ENCODE measurements at places on chromosomes 2 and 18.

GRCh38 chr2:30627151-30627550 lies 180.1 kb downstream of the CAPN13 start:
- no peak for DNase-seq

DNA sequence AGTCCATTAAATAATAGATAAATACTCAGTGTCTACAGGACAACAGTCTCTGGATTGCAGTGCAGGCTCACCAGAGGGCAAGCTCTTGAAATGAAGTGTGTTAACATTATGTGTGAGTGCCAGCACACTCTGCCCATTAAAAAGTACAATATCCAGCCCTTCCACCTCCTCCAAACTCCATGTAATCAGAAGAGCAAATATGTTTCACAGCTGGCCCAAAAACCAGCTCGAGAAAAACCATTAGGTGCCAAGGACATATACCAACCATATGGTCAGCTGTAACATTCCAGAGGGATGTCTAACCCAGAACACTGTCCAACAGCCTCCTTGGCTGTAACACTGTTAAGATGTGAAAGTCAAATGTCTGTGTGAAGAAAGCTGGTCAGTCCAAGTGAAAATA lies 112.2 kb downstream of the ZNF385B start:
- DNase-seq, result no peak

- DNase-seq, result no peak
Measured at GRCh38 chr2:222307143-222307756, 8.5 kb upstream of the PAX3 start.

- no peak for DNase-seq
Measured at GRCh38 chr2:183740241-183740640, 616.0 kb downstream of the NUP35 start.

DNA sequence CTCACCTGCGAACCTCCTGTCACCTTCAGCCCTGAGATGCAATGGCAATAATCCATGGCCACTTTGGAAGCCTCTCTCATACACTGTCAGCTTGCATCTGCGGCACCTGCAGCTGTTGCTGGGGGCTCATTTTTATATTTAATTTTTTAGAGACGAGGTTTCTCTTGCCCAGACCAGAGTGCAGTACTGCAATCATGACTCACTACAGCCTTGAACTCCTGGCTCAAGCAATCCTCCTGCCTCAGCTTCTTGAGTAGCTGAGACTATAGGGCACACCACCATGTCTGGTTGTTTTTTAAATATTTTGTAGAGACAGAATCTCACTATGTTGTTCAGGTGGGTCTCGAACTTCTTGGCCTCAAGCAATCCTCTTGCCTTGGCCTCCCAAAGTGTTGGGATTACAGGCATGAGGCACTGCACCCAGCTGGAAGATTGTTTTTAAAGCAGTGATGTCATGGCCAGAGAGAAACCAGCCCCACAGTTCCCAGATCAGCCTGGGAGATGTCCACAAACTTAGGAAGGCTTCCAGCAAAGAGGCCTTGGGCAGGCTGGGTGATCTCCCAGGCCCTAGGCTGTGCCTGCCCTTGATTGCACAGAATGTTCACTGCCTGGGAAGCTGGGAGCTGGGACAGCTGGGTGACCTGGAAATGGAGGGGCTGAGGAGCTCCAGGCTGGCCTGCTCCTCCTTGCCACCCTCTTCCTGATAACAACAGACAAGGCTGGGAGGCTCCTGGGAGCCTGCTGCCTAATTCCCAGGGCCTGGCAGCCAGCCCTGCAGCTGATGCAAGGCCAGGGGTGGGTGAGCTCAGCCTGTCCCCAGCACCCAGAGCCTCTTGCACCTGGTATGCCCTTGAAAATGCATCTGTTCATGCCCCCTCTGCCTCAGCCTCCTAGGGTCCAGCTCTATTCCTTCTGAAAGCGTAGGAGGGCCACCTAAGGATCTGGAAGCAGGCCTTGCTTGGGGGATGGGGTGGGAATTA lies 27.1 kb downstream of the SH2D6 start:
- no peak for DNase-seq

DNA sequence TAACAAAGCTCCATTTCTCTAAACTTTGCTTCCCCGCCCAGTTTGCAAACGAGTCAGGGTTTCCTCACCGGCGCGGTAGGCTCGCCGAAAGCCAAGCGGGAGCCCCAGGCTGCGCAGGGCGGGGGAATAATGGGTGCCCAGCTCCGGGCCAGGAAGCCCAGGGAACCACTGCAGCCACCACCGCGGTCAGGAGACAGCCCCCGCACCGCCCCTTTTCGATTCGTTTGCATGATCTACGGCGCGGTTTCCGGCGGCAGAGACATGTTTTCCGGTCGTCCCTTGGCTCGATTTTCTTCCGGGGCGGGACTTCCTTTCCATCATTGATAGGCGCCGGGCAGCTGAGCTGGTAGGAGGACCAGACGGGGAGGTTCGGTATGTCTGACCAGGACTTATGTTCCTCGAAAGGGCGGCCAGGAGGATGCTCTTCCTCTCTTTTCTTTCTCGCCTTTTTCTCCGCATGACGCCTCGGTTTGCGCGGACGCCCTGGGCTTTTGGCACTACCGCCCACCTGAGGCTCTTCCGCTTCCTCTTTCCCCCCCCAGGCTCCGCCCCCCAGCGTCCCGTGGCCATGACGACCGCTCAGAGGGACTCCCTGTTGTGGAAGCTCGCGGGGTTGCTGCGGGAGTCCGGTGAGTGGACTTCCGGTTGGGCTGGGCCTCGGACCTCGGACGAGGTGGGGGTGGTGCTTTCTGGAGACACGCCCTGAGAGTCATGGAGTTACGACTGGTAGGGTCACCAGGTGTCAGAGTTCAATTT lies at the start of gene STK11IP:
TSS of gene STK11IP (plus strand) at position 306 of the 756 bp plus-strand sequence. CDS start at position 569, 263 bp downstream.
- DNase-seq, result peak; percentile 82

- DNase-seq, result no peak
Measured at GRCh38 chr18:61572084-61572655, 238.9 kb downstream of the CDH20 start.

- no peak for DNase-seq
Measured at GRCh38 chr2:183614799-183615435, 490.7 kb downstream of the NUP35 start.

DNA sequence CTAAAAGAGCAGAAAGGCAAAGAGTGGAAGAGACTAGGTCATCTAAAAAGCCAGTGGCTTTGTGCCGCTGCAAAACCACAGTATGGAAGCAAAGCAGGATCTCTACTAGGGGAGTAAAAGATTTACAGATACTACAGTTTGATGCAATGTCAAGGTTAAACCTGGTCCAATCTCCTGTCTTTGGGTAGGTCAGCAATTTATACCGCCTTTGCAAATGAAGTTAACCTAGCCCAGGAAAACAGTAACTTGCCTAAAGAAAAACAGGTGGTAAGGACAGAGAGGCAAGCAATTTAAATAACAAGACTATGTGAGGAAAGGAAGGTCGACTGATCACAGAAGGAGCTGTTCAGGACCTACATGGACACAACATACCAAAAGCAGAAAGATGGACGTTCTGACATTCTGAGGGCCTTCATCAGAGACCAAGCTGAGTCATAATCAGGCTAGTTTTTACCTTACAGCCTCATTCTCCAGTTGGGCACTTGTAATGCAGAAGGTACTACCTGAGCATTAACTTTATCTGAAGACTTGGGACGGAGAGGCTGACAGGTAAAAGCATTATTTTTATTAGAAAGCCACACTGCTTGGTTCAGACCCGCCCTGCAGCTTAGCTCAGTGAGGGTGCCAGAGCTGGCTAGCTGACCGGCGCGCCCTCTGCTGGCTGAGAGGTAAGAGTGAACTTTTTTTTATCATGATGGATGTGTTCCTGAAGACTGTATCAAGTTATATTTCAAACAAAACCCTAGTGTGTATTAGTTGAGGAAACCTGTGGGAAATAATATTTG lies 15.9 kb downstream of the CDKL4 start:
- DNase-seq, result peak; percentile 71

DNA sequence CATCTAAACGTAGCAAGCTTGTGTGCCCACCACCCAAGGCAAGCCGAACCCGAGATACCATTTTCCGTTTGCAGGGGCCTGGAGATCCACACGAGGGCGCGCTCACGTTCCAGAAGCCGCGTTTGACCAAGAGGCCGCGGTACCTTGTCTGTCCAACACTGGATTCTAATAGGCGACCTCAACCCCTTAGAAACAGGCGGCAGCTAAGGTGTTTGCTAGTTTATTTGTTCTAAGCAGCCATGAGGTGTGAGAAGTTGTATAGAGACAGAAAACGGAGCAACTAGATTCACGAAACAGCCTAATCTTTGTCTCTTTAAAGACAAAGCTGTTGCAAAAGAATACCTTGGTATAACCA lies 4.2 kb downstream of the HOXD11 start:
- DNase-seq, result no peak

DNA sequence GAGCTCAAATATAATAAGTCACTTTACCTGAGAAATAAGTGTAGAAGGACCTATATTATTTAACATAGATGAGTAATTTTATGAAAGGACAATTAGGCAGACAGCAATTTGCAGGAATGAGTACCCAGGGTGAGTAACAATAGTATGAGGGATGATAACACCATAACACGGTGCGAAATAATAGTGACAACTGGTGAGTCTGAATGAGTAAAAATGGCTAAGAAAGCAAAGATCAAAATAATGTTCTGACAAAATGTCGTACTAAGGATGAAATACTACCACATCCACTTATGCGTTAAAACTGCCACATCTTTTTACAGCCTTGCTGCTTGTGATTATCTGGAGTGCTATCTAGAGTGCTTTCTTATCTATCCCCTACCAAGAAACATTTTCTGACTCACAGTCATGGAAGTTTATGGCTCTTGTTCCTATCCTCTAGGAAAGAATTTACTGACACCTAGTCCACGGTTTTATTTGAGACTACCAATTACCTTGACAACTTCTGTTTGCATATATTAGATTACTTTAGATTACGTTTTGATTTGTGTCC lies 929.7 kb downstream of the LRP1B start:
- no peak for DNase-seq

DNA sequence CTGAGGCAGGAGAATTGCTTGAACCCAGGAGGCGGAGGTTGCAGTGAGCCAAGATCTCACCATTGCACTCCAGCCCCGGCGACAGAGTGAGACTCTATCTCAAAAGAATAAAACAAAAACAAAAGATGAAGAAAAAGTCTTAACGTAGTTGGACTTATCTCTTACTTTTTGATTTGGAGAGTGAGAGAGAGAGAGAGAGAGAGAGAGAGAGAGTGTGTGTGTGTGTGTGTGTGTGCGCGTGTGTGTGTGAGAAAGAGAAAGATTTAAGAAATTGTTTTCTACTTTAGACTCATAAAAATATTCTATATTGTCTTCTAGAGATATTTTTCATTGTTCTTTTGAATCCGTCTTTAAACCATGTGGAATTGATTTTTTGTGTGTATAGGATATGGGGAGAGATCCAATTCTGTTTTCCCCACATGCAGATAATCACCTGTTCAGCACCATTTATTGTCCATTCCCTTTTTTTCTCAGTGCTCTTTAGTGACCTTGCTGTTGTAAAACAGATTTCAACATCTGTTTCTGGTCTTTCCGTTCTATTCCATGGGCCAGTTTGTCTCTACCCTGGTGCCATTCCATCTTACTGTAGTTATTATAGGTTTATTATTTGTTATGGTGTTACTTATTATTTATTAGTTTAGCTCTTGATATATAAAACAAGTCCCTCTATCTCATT lies 53.5 kb downstream of the KCMF1 start:
- no peak for DNase-seq

Measured in stimulated activated CD8-positive, alpha-beta memory T cell treated with anti-CD3 and anti-CD28 coated beads, Interleukin-2, amount 100 ng/mL, for 1 hour (primary cell).